Neuronal stem cell (in vitro differentiated cells): ENCODE measurements at places on chromosomes 12 and 14.

DNA sequence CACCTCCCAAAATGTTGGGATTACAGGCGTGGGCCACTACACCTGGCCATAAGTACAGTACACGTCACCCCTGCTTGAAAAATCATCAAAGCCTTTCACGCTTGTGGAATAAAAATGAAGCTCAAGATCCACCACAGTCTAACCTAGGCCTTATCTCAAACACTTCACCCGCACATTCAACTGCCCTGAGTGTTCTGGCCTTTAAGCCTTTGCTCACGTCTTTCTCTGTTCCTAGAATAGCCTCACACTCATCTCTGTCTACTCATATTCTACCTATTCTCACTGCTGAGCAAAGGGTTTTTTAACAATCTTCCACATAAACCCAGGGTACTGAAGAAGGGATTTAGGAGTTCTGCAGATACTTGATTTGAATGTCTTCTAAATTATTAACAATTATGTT lies 9.9 kb downstream of the CALCOCO1 start:
- DNase-seq: no peak

DNA sequence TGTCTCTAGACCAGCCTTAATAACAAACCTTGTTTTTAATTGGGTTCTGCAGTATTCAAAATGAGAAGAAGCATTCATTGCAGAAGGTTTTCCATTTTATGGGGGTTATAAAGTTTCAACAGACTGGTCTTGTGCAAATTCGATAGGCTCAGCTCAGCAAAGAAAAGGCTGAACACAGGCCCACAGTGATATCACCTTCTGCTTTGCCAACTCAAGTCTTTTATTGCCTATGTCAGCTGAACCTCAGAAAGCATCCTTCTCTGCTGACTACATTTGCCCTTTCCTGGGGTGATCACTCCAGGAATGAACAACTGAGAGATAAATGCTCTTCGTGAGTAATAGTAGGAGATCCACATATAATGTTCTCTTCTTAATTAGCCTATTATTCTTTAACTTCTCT lies 134.5 kb upstream of the CCDC175 start:
- DNase-seq: no peak

DNA sequence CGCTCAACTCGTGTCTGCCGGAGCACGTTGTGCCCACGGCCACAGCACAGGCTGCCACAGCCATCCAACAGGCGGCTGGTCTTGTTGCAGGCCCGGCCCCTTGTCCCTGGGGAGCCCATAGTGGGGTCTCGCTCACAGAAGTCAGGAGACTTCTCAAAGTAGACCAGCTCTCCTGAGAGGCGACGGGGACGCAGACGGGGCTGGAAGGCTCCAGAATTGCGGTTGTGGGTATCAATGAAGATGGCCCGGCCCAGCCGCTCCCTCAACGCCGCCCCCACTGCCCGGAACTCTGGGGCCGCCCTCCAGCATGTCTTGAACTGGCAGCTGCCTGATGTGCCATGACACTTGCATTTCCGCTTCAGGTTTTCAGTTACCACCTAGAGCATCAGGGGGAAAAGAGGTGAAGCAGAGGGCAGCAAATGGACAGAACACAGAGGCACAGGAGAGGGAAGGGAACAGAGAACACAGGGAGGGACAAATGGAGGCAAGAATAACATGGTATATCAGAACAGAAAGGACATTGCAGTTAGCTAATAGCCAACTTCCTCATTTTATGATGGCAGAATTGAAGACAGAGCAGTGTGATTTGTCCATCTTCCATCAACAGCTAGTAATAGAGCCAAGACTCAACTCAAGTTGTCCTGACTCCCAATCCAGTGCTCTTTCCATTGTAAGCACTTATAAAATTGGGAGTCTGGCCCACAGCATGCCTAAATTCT lies 5.2 kb downstream of the WNT10B start:
- no peak for DNase-seq

DNA sequence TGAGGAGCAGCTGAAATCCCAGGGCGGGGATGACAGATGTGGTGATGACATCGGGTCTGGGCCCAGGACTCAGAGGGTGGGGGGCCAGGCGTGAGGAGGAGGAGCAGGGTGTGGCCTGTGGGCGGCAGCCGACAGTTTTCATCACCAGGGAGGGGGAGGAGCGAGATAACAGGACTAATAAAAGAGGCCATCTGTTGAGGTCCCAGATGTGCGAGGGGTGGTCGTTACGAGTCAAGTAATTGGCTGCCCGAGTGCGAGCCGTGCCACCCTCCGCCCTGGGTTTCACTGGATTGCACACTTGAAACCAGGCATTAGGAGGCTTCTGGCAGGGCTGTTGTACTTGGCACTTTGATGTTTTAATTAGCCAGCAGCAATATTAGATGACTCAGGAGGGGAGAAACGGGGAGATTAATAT lies 67.2 kb downstream of the NOS1 start:
- no peak for DNase-seq

- peak; percentile 70 for DNase-seq
Measured at GRCh38 chr14:68862954-68863594, 70.2 kb upstream of the ZFP36L1 start.

DNA sequence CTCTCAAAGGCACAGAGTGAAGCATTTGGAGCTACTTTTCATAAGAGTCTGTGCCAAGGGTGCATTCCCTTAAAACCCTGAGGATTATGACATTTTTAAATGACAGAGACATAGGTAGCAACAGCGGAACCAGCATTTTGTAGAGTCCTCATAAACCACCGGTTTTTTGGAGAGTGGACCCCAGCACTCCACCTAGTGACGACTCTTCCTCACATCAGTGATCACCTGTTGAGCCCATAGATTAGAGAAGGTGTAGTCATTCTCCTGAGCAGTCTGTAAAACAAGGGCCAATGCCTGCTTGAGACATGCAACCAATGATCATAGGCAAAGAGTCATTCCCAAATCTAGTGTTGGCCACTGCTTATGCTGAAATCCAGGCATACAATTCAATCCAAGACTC lies 399.1 kb downstream of the GXYLT1 start:
- DNase-seq: no peak

- no peak for DNase-seq
Measured at GRCh38 chr12:124039276-124039675, 66.3 kb downstream of the ZNF664 start.

DNA sequence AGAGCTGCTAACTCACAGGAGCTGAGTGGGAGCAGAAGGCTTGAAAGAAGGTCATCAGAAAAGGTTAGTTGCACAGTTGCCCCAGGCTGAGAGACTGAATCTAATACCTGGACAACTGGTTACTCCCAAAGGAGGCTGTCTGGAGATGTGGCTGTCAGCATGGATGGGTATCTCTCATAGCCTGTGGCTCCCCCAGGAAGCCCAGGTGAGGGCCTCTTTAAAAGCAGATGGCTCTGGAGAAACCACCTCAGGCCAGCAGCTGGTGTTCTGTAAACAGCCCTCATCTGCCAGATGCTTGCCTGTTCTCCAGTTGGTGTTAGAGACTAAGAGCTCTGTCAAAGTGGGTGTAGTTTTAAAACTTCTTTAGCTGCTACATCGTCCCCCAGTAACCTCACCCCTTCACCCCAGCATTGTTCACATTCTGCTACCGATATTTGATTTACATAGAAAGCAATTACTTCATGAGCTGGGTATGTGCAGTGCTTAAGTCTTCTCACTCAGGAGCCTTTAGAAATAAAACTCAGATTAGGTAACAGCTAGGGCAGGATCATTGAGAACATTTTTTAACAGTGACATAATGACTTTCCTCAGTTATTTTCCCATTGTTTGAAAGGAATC lies 25.8 kb downstream of the DACT1 start:
- DNase-seq: no peak

GRCh38 chr12:104063712-104064030 lies 660 bp upstream of the HCFC2 start:
- DNase-seq: no peak

- no peak for DNase-seq
Measured at GRCh38 chr14:88470542-88471440, 84.0 kb downstream of the PTPN21 start.
